Esophagus mucosa (tissue), 1 donor: ENCODE measurements at places on chromosomes 1 and 21. TPM values are rescaled to one million over a fixed set of nuclear protein-coding genes. Genes with fewer than 3 reads are reported as not detected.

GRCh38 chr1:66282343-66282852, 251.6 kb upstream of the SGIP1 start:
- ATAC-seq, result peak; percentile 80

DNA sequence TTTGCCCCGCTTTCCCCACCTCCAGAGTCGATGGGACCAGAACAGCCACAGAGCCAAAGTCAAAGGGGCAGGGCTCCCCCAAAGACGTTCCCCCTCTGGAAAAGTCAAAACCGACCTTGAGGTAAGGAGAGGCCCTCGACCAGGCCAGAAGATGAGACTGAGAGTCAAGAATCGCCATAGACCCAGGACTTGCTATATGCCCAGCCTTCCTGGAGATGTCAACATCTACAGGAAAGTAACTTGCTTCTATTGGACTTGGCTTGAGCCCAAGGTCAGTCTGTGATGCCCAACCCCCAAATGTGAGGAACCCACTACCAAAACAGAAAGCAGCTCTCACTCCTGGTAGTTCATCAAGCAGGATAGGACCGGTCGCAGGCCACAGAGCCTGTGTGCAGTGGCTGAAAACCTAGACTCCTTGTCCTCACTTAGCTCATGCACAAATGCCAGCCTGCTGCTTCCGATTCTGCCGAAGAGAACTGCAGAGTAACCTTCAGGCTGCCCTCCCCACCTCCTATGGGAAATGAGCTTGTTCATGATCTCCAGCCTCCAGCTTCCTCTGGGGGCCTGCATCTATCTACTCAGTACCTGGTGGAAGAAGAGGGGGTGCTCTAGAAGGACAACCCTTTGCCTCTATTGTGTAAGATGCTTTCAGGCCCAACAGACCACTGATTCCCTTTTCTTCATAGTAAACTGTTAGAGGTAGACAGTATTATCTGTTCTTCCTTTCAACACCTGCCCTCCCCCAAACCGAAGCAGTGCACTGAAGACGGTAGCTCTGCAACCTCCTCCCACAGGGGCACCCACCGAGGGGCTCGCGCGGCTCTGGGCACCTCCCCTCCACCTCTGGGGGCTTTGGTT, 1.4 kb downstream of the ACOT7 start:
- no peak for ATAC-seq

PDZK1 gene
- not detected for total RNA-seq

SLC44A3 gene
- total RNA-seq, result 10.1 TPM
